ENCODE measurements at places on chromosomes 1 and 21. TPM values are rescaled to one million over a fixed set of nuclear protein-coding genes. Genes with fewer than 3 reads are reported as not detected.
A peak's percentile ranks its signal among the peaks of the same experiment; 100 is the strongest.

DNA sequence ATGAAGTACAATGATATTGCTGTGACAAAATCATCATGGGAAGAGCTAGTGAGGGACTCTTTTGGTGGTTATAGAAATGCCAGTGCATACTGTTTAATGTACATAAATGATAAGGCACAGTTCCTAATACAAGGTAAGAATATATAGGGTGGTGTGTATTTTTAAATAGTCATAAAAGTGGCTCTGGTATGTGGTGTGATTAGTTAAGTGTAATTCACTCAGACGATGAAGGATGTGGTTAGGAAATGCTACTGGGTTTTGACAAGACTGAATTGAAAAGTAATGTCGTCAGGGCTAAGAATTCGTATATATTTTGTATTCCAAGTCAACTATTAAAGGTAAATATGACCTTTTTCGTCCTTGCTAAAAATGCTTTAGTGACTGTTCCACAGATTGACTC is 101.7 kb downstream of the USP25 start:
- no peak overlapping the region for H3K27ac ChIP-seq
- no peak for DNase-seq
- no peaks in the 10 kb centered on the region for H3K4me1 ChIP-seq
- no peak overlapping the region for H3K4me3 ChIP-seq
- peaks cover 5% of the 10 kb centered on the region for H3K36me3 ChIP-seq

GRCh38 chr1:225146478-225146877 is 217.0 kb downstream of the DNAH14 start:
- no peak overlapping the region for H3K27ac ChIP-seq
- no peaks in the 10 kb centered on the region for H3K27me3 ChIP-seq

- H3K4me1 ChIP-seq: peaks cover 24% of the 10 kb centered on the region
- H3K27me3 ChIP-seq: no peaks in the 10 kb centered on the region
- H3K27ac ChIP-seq: no peak overlapping the region
These were observed 3.7 kb upstream of the PMVK start for GRCh38 chr1:154940213-154940560.

DNA sequence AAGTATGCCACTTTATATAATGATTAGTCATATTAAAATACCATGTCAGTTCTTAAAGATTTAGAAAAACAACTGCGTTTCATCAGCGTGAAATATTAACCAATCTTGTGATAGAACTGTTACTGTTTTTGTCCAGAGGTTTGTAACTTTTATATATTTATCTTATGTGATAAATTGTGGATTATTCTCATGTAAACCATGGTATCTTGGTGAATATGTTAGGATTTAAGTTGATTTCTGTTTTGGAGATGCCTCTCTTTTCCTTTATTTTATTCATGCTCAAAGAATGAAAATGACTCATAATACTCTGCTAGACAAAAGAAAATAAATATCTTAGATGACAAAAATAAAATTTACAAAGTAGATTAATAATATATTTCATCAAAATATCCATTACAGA is 88.4 kb downstream of the ADGRL4 start:
- H3K4me3 ChIP-seq: no peak overlapping the region
- no peak for DNase-seq
- no peaks in the 10 kb centered on the region for H3K36me3 ChIP-seq
- no peaks in the 10 kb centered on the region for H3K27me3 ChIP-seq
- no peak overlapping the region for H3K27ac ChIP-seq

- no peak for DNase-seq
- no peaks in the 10 kb centered on the region for H3K4me1 ChIP-seq
- no peak overlapping the region for H3K4me3 ChIP-seq
- no peak overlapping the region for H3K27ac ChIP-seq
- no peaks in the 10 kb centered on the region for H3K36me3 ChIP-seq
These were observed 26.3 kb upstream of the C1orf198 start for GRCh38 chr1:230894664-230895063.

- DNase-seq: peak; percentile 69
- peak overlapping the region; percentile 21 for H3K27ac ChIP-seq
- H3K27me3 ChIP-seq: no peaks in the 10 kb centered on the region
These were observed 3.6 kb upstream of the SPSB1 start for GRCh38 chr1:9289090-9289534.

DNA sequence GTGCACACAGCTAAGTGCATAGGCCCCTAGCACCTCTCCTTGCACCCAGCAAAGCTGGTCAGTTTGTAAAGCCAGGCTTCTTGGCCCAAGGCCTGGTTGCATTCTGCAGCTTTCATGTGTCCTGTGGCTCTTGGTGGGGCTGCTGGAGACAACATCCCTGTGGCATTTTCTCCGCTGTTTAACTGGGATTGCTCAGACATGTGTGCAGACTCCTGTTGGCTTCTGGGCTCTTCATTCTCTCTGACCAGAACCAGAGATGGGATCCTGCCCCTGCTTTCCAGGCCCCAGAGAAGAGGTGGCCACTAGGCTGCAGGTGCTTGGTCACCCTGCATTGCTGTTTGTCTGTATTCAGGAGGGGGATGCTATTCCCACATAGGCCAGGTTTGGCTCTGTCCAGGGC is 50.8 kb downstream of the FAM78B start:
- H3K4me3 ChIP-seq: no peak overlapping the region
- no peaks in the 10 kb centered on the region for H3K36me3 ChIP-seq
- H3K27ac ChIP-seq: no peak overlapping the region
- H3K27me3 ChIP-seq: no peaks in the 10 kb centered on the region
- H3K4me1 ChIP-seq: no peaks in the 10 kb centered on the region
- DNase-seq: no peak

DNA sequence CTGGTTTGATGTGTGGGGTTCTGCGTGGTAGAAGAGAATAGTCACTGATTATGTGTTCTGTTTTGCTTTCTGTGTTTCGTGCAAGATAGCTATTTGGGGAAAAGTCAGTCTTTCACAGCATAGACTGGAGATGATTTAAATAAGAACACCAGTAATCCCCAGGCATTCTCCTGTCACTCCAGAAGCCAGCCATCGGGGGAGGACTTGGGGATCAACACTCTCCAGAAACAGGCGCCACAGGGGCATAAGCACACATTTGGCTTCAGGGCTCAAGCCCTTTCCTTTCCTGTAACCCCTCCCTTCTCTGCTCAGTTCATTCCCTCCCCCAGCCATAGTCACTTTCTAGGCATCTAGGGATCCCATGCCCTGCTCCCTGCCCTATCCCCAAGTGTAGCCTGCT is 97.3 kb upstream of the BEND5 start:
- H3K4me3 ChIP-seq: no peak overlapping the region
- H3K27me3 ChIP-seq: no peaks in the 10 kb centered on the region

- no peak overlapping the region for H3K4me3 ChIP-seq
- no peak overlapping the region for H3K27ac ChIP-seq
- H3K27me3 ChIP-seq: no peaks in the 10 kb centered on the region
- no peaks in the 10 kb centered on the region for H3K4me1 ChIP-seq
- H3K36me3 ChIP-seq: no peaks in the 10 kb centered on the region
These were observed 213.7 kb downstream of the KAZN start for GRCh38 chr1:14812189-14812588.

- H3K4me3 ChIP-seq: no peak overlapping the region
- no peak for DNase-seq
- no peak overlapping the region for H3K27ac ChIP-seq
- H3K36me3 ChIP-seq: no peaks in the 10 kb centered on the region
- H3K4me1 ChIP-seq: no peaks in the 10 kb centered on the region
These were observed 181.3 kb upstream of the SPAG17 start for GRCh38 chr1:118366286-118366685.

DNA sequence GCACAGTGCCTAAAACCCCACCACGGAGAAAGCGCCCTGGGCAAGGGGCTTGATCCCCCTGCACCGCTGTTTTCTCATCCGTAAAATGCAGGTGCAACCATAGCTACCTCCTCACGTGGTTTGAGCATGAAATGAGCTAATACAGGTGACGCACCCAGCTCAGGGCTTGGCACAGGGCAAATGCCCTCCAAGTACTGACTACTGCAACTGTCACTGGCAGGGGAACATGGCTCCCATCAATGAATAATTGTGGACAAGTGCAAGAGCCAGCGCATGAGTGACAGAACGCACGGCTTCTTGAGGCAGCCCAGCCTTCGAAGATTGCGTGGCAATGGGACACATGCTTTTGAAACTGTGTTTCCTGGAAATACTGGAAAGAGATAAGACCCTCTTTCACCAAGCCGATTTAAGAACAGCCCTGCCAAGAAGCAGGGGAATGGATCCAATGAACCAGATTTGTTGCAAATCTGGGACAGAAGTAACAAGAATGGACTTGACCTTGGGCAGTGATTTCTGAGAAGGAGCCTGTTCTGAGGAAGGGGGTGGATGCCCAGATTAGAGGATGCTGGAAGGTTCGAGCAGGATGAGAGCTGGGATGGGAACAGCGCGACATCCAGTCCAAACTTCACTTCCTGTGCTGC is 92.8 kb upstream of the IFFO2 start:
- H3K27ac ChIP-seq: no peak overlapping the region
- H3K27me3 ChIP-seq: no peaks in the 10 kb centered on the region
- peak; percentile 40 for DNase-seq
- H3K4me3 ChIP-seq: no peak overlapping the region
- H3K36me3 ChIP-seq: no peaks in the 10 kb centered on the region
- H3K4me1 ChIP-seq: no peaks in the 10 kb centered on the region

- H3K27me3 ChIP-seq: no peaks in the 10 kb centered on the region
- H3K27ac ChIP-seq: no peak overlapping the region
- H3K4me1 ChIP-seq: no peaks in the 10 kb centered on the region
- DNase-seq: peak; percentile 58
These were observed 25.0 kb downstream of the SZT2 start for GRCh38 chr1:43414634-43415223.

- no peaks in the 10 kb centered on the region for H3K36me3 ChIP-seq
- no peak for DNase-seq
- H3K27me3 ChIP-seq: no peaks in the 10 kb centered on the region
- no peak overlapping the region for H3K4me3 ChIP-seq
- H3K27ac ChIP-seq: no peak overlapping the region
These were observed 76.6 kb downstream of the HHAT start for GRCh38 chr1:210405316-210405715.

GRCh38 chr1:188888386-188888785 is 1589.3 kb downstream of the BRINP3 start:
- no peak for DNase-seq
- no peak overlapping the region for H3K4me3 ChIP-seq
- H3K27me3 ChIP-seq: no peaks in the 10 kb centered on the region
- no peak overlapping the region for H3K27ac ChIP-seq
- no peaks in the 10 kb centered on the region for H3K36me3 ChIP-seq

GRCh38 chr21:35207322-35207721 is 158.2 kb upstream of the RUNX1 start:
- H3K4me1 ChIP-seq: no peaks in the 10 kb centered on the region
- no peaks in the 10 kb centered on the region for H3K36me3 ChIP-seq
- no peak for DNase-seq

DNA sequence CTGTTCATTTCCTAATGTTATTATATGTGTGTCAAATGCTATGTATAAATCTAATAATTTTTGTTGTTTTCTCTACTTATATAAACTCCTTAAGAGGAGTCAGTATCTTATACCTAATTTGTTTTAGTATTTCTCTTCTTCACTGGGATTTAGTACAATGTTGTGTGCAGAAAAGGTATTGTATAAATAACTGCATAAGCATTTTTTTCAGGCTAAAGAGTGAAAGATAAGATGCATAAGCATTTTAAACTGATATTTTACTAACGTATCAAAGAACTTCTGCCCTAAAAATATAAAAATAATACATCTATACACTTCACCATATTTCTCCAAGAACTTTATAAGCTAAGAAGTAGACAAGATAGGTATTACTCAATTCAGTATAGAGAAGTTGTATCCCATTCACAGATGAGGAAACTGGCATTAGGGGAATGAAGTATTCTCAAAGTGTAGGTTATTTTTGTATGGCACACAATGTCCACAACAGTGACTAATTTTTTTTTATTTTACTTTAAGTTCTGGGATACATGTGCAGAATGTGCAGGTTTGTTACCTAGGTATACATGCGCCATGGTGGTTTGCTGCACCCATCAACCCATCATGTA is 59.3 kb downstream of the NUP210L start:
- no peaks in the 10 kb centered on the region for H3K36me3 ChIP-seq
- H3K27me3 ChIP-seq: no peaks in the 10 kb centered on the region
- no peaks in the 10 kb centered on the region for H3K4me1 ChIP-seq
- H3K27ac ChIP-seq: no peak overlapping the region

- no peaks in the 10 kb centered on the region for H3K4me1 ChIP-seq
- no peaks in the 10 kb centered on the region for H3K27me3 ChIP-seq
- H3K36me3 ChIP-seq: no peaks in the 10 kb centered on the region
- no peak overlapping the region for H3K27ac ChIP-seq
- H3K4me3 ChIP-seq: no peak overlapping the region
- DNase-seq: no peak
These were observed 498.2 kb upstream of the C1orf87 start for GRCh38 chr1:60571811-60572210.

- no peak overlapping the region for H3K27ac ChIP-seq
- no peaks in the 10 kb centered on the region for H3K36me3 ChIP-seq
- H3K27me3 ChIP-seq: no peaks in the 10 kb centered on the region
These were observed 21.5 kb upstream of the GPR37L1 start for GRCh38 chr1:202101184-202101583.

GRCh38 chr1:235008239-235008638 is 120.4 kb downstream of the TOMM20 start:
- no peaks in the 10 kb centered on the region for H3K36me3 ChIP-seq
- no peak for DNase-seq
- H3K4me1 ChIP-seq: no peaks in the 10 kb centered on the region
- no peak overlapping the region for H3K4me3 ChIP-seq
- H3K27me3 ChIP-seq: no peaks in the 10 kb centered on the region
- no peak overlapping the region for H3K27ac ChIP-seq

DNA sequence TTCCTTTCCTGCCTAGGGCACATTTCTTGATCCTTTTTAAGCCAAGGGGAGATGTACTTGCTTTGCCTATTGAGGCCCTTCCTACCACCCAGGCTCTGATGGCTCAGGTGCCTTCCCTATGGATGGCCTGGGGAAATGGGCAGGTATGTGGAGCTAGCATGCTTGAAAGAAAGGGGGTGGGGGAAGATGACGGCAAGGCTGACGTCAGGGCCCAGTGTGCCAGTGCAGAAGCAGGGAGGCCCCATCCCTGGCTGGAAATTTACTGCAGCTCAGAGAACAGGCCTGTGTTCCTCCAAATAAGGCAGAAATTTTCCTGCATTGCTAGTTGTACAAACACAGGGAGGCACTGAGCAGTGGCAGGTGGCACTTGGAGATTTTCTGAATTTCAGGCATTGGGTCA is 453.2 kb upstream of the VAMP3 start:
- no peaks in the 10 kb centered on the region for H3K36me3 ChIP-seq
- H3K27me3 ChIP-seq: no peaks in the 10 kb centered on the region
- H3K4me3 ChIP-seq: no peak overlapping the region

GRCh38 chr1:167409183-167409582 is 109.1 kb downstream of the CD247 start:
- no peak overlapping the region for H3K4me3 ChIP-seq
- no peaks in the 10 kb centered on the region for H3K36me3 ChIP-seq
- no peaks in the 10 kb centered on the region for H3K27me3 ChIP-seq
- H3K4me1 ChIP-seq: no peaks in the 10 kb centered on the region
- DNase-seq: no peak
- H3K27ac ChIP-seq: no peak overlapping the region

GRCh38 chr21:42850866-42851391 is 28.4 kb downstream of the WDR4 start:
- H3K36me3 ChIP-seq: peaks cover 25% of the 10 kb centered on the region
- no peak for DNase-seq
- H3K4me1 ChIP-seq: no peaks in the 10 kb centered on the region

The OLIG2 gene
- total RNA-seq: not detected

The COL11A1 gene
- 0.31 TPM for total RNA-seq

The PTPRC gene
- total RNA-seq: 55.7 TPM

The RAP1A gene
- 25.9 TPM for total RNA-seq

The PLEKHG5 gene
- total RNA-seq: 1.4 TPM

The MASP2 gene
- 222 TPM for total RNA-seq

The MKNK1 gene
- total RNA-seq: 20.1 TPM

The LGR6 gene
- 0.70 TPM for total RNA-seq

The SVBP gene
- 8.1 TPM for total RNA-seq

All from right lobe of liver (tissue), 6 donors.